ENCODE measurements at places on chromosomes 16 and 17.

- DNase-seq: no peak
These were observed 9.8 kb downstream of the PMFBP1 start for GRCh38 chr16:72162105-72162692.

- no peak for DNase-seq
These were observed 220.3 kb downstream of the PRKCA start for GRCh38 chr17:66522591-66523272.

DNA sequence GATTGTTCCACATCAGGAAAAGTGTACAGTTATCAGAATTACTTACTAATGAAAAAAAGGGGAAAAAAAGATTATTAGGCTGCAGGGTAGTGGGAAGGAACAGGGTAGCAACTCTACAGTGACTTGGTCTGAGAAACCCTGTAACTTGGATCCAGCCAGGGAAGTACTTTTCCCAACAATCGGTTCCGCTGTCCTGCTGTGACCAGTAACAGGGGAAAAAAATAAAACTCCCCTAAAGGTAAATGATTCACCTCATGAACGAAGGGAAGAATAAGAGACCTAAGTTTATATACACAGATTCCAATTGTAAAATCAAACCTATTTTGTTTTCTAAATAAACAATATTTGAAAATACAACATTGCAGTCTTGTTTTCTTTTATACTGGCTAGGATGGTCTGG, 189.9 kb downstream of the WWOX start:
- DNase-seq: no peak

GRCh38 chr16:20851601-20852000, 45.3 kb downstream of the REXO5 start:
- DNase-seq: no peak

GRCh38 chr17:50979524-50979927, 113.4 kb upstream of the TOB1 start:
- no peak for DNase-seq

- DNase-seq: no peak
These were observed 481.4 kb downstream of the XYLT1 start for GRCh38 chr16:16989368-16989767.

GRCh38 chr17:3983606-3984484, 19.6 kb upstream of the ATP2A3 start:
- no peak for DNase-seq

- DNase-seq: no peak
These were observed 8.7 kb downstream of the ATXN1L start for GRCh38 chr16:71854369-71854948.

DNA sequence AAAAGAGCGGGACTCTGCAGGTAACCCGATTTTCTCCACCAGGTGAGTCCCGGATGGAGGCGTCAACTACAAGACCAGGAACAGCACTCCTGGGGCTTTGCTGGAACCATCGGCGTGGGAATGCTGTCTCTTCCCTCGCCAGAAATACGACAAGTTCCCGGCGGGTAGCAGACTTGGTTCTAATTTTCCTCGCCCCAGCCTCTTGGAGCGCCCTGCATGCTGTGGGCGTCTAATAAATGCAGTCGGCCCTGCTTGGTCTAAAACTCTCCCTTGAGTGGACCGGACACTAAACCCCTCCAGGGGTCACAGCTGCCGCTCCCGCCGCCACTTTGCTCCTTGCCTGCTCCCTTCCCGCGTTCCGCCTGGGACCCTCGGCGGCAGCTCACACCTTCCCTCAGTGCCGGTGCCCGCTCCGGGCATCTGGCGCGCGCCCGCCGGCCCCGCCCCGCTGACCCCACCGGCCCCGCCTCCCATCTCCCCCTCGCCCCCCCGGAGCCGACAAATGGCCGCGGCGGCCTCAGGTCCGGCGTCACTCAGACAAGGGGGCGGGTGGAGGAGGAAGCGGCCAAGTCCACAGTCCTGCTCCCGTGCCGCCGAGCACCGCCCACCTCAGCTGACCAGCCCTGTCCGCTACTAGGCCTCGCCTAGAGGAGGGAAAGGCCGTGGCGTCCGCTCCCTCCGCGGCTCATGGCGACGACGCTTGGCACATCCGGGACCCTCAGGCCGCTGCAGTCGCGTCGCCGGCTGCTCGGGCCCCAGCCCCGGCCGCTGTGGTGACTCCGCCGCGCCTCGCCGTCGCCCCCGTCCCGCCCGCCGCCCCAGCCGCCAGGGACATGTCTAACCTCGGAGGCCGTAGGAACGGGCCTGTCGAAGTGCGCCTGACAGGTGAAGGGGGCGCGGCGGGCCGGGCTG, 65.8 kb downstream of the KPNA2 start:
- DNase-seq: peak; percentile 92

DNA sequence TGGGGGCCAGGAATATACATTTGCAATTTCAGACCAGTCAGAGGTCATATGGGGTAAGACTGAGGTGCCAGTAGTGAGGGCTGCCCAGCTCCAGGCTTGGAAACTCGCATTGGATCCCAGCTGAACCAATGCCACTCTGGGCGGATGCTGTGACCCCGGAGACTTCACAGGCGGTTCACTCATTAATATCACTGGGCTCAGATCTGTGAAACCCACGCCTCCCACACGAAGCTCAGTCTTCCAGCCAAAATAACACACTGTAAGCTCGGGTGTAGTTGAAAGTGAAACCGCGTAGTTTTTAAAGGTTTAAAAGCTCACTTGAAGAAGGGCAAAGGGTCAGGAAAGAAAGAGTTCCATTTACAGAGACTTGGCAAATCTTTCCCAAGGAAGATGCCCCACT, 254.8 kb downstream of the FOXL1 start:
- DNase-seq: peak; percentile 12

GRCh38 chr17:68600067-68600930, 868 bp downstream of the FAM20A start:
- DNase-seq: no peak

DNA sequence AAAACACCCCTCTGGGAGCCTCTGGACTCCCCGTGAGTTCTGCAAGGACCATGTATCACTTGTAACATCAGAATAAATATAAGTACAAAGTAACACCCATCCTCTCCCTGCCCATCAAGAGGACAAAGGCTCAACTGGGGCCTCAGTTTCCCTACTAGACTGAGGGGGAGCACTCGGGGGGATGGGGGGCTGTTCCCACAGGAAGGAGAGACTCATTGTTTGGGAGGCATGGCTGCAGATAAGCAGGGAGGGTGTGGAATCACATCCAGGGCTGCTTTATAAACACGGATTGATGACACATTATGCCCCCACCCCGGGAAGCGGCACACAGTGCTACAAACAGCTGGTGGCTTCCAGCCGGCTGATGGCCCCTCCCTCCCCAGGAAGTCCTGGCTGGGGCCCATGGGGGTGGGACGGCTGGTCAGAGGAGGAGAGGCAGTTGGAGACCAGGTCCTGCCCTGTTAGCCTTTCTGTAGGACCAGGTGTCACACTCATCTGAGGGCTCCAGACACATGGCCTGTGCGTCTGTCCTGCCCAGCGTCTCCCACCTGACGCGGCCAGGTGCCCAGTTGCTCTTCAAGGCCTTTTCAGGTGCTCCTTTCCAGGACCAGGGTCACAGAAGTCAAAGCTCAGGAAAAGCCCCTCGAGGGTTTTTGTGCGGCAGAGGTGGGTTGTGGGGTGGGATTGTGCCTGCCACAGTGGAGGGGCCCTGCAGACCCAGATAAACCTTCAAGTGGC, 1.3 kb upstream of the MPG start:
- no peak for DNase-seq

- no peak for DNase-seq
These were observed 35.2 kb upstream of the HS3ST3A1 start for GRCh38 chr17:13636951-13637350.

GRCh38 chr16:19645557-19645981, 72.5 kb downstream of the KNOP1 start:
- no peak for DNase-seq

DNA sequence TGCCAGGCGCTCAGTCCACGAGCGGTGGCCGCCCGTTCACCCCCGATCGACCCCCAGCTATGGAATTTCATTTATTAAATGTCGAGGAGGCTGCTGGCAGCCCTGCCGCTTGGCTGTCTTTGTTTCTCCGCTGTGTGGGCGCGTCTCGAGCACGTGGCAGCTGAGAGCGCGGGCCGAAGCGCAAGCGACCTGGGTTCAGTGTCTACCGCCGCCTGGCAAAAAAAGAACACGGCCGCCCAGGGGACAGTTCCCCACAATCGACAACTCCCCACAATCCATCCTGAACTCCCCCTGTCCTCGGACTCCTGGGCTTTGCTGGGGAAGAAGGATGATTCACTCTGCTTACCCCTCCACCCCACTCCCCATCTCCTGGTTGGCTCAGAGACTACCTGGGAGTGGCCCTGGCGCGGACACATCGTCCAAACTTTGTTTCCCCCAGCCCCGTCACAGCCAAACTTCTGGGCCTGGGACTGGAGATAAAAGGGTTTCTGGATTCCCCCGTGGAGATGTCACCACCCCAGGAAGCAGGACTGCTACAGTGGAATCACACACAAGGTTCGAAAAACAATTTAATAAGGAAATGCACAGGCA, 1.7 kb upstream of the ANKRD13B start:
- no peak for DNase-seq

GRCh38 chr17:79741401-79741750, 10.6 kb downstream of the ENPP7 start:
- no peak for DNase-seq

DNA sequence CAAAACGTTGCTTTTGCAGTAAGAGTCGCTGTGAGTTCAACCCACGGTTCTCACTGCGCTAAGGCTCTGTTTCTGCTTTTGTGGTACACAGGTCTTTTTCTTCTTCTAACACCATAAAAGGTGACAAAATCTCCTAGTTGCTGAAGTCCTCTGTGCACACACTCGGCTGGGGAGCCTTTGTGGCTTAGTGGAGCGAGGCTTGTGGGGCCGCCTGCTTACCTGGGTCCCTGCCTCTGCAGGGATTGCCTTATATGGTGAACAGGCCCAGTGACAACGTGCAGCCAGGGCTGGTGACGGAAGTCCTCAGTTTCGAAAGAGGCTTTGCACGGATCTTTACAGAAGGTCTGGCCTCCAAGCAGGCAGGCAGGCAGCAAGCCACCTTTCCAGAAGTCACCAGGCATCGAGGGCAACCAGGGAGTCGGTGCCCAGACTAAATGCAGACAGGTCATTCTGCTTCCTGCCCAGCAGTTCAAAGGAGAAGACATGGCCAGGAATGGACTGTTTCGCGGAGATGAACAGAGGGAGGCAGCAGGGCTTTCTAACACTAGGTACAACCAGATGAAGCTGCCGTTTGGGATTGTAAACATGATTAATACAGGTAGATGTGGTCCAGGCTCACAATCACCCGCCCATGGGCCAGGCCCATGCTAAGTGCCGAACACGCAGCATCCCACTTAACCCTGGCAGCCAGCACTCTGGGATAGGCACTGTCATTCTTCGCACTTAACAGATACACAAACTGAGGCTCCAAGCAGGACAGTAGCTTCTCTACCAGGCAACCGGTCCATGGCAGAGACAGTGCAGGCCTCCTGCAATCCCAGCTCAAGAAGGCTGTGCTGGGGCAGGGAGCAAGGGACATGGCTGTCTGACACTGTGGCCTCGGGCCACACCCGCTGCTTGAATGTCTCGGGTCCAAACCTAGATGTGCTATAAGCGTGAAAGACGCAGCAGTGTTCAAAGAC, 10.7 kb upstream of the MEAK7 start:
- peak; percentile 78 for DNase-seq

GRCh38 chr17:70238228-70238627, 68.9 kb downstream of the KCNJ2 start:
- no peak for DNase-seq

DNA sequence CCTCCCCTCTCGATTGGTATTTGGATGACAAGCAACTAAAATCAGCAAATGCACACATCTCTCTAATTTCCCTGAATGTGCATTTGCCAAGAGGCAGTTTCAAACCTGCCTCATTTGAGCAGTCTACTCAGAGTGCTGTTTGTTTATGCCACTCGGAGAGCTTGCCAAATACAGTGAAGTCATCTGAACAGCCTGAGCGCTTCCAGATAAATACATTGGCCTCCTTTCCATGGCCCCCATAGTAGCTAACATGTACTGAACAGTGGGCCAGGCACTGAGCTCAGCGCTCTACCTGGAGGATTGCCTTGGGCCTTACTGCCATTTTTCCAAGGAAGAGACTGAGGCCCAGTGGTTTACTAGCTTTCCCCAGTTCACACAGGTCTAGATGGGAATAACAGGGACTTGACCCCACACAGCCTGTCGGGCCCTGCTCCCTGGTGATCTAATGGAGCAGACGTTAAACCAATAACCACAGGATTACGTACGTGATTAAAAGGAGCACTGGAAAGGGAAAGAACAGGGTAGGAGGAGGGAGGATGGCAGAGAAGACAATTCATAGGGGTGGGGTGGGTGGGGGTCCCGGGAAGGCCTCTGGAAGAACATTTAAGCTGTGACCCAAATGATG, 18.7 kb upstream of the ANKRD40CL start:
- no peak for DNase-seq

DNA sequence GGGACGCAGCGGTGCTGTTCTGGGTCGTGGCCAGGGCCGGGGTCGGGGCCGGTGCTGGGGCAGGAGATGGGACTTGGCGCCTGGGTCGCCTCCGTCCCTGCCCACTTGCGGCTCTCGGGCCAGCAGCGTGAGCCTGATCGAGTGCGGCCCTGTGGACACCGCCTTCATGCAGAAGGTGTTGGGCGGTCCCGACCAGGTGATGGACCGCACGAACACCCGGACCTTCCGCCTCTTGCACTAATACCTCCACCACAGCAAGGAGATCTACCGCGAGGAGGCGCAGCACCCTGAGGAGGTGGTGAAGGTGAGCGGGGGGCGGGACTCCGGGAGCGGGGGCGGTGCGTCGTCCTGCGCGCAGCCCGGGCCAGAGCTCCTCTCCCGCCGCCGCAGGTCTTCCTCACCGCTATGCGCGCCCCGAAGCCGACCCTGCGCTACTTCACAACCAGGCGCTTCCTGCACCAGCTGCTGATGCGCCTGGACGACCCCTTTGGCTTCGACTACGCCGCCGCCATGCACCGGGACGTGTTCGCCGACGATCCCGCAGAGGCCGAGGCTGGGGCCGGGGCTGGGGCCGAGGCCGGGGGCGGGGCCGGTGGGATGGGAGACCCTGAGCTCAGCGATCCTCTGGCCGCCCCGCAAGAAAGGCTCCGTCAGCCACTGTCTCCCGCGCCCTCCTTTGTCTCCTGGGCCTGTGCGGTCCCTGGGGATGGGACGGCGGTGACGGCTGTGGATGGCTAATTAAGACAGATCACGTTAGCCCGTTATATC, 4.5 kb upstream of the HSD17B1 start:
- DNase-seq: no peak

GRCh38 chr16:85127379-85127723, 15.1 kb upstream of the CIBAR2 start:
- DNase-seq: no peak

- DNase-seq: no peak
These were observed 37.2 kb downstream of the SLC7A5 start for GRCh38 chr16:87832137-87832527.

DNA sequence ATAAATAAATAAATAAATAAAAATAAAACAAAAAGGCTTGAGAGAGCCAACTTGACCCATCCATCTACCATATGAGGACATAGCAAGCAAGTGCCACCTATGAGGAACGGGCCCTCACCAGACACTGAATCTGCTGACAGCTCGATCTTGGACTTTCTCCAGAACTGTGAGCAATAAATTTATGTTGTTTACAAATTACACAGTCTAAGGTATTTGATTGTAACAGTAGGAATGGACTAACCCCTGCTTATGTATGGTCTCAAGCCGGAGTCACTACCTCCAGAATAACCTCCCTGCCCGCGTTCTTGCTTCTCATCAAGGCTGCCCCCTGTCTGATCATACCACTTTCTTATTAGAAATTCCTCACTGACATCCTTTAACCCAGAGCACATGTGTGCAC, 9.9 kb downstream of the SLC5A11 start:
- DNase-seq: no peak

All from natural killer cell treated with Interleukin-12 subunit alpha and Interleukin-12 subunit beta and Interleukin-15 and Interleukin-18, amount 100 ng/mL, for 72 hours (primary cell).